Activated CD4-positive, alpha-beta T cell treated with anti-CD3 and anti-CD28 coated beads for 1 hour (primary cell): ENCODE measurements at places on chromosomes 16 and 17.

GRCh38 chr17:50234581-50234980 lies 33.1 kb upstream of the COL1A1 start:
- no peak for DNase-seq

GRCh38 chr16:12971241-12971640 lies 69.8 kb downstream of the SHISA9 start:
- DNase-seq, result no peak

- peak; percentile 66 for DNase-seq
These were observed 9.5 kb upstream of the ARL4D start for GRCh38 chr17:43389046-43389947.

DNA sequence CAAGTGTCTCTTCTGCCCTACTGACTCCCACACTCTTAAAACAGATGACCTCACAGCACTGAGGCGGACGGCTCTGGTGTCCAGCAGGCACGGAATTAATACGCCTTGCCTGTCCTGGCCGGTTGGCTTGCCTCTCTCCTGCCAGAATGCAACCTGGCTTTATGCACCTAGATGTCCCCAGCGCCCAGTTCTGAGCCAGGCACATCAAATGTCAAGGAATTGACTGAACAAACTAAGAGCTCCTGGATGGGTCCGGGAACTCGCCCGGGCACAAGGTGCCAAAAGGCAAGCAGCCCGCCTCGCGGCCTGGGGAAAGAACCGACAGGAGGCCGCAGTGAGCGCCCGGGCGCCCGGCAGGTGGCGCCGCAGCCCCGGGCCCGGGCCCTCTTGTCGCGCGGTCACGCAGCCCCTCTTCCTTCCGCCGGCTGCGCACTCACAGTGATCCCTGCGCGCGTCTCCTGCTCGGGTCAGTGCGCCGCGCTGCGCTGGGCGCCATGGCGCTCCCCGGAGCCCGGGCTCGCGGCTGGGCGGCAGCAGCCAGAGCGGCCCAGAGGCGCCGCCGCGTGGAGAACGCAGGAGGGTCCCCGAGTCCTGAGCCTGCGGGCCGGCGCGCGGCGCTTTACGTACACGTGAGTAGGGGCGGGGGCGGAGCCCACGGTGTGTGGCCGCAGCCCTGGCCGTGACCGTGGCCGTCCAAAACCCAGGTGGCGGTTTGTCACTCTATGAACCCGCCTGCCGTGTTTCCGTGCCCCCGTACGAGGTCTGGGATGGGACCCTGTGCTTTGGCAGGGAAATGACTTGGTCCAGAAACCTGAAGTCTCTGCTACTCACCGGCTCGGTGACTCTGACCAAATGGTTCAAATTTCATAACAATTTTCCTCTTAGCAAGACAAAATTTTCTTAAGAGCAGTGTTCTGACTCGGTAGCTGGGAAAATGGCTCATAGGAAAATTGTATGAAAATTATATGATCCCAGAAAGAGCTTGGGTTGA lies at the start of gene RSAD1:
TSS of gene RSAD1 (plus strand) at position 470 of the 991 bp plus-strand sequence. CDS start at position 495, 25 bp downstream.
- peak; percentile 79 for DNase-seq

GRCh38 chr17:39270923-39271322 lies 45.2 kb upstream of the STAC2 start:
- DNase-seq, result no peak

- peak; percentile 14 for DNase-seq
These were observed 94.2 kb downstream of the NTN1 start for GRCh38 chr17:9115214-9116191.
